ENCODE measurements at places on chromosomes 12 and 14.

GRCh38 chr14:101834800-101835547 is 73.5 kb downstream of the PPP2R5C start:
- DNase-seq = no peak

GRCh38 chr14:32542507-32542906 is 213.4 kb downstream of the AKAP6 start:
- no peak for DNase-seq

DNA sequence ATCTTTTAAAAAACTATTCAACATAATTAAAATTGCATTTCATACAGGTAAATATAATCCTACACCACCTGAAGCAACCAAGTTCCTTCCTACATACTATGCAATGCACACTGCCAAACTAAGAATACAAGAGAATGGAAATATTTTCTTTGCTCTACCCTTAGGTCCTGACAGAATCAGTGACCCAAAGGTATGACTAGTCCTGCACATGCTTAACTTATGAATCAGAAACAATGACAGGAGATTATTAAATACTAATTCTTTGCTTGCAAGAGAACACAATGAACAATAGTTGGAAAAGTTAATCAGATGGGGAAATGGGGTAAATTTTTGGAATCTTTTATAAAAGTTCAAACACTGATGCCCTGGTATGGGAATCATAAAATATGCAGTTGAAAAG is 220.1 kb downstream of the SOX5 start:
- no peak for DNase-seq

GRCh38 chr14:21087294-21088091 is 11.0 kb downstream of the ZNF219 start:
- peak; percentile 61 for DNase-seq

- peak; percentile 46 for DNase-seq
These were observed 918.0 kb downstream of the AACS start for GRCh38 chr12:125983094-125983783.

- no peak for DNase-seq
These were observed 663 bp upstream of the ULK1 start for GRCh38 chr12:131893605-131894312.

DNA sequence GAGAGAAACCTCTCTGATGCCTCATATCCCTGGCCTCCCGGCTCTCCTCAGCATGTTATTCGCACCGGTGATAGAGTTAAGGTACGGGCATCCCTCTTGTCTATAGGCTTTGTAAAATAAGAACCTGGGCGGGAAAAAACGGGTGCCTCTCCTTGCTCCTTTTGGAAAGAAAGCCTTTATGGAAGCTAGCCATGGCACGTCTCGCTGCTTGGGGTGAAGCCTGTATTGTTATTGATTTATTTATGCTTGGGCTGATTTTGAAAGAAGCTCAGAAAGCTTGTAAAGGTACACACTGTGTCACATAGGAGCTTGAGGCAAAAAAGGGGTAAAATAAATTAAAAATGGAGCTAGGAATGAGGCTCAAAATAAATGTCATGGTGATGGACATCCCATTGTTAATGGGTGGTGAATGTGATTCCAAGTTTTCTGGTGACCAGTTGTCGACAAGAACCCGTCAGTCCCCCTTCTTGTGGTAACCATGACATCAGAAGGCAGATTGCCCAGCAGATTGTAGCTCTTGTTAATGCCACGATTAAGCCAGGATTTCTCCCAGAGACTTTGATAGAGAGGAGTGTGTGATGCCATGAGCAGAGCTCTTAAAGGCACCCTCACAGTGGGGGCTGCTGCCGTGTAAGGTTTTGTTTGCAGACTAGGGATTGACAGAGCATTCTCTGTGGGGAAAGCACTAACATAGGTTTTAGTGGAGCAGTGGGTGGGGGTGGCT is 50.4 kb upstream of the ASPG start:
- DNase-seq = no peak

- DNase-seq = no peak
These were observed 294.3 kb upstream of the RTL1 start for GRCh38 chr14:101197595-101198397.

GRCh38 chr12:109232731-109233130 is 76.4 kb downstream of the FOXN4 start:
- DNase-seq = no peak

DNA sequence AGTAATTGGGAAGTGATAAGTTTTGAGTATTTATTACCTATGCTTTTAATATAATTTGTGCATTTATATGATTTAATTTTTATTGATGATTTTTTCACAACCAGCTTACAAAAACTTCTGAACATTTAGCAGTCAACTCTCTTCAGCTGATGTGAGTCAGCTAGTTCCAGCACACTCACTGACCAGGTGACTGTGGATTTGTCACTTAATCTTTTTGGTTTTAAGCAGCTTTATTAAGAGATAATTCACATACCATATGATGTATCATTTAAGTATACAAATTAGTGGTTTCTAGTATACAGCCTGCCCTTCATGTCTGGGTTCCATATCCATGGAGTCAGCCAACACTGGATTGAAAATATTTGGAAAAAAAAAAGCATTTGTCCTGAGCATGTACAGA is 103.5 kb downstream of the SYNE2 start:
- no peak for DNase-seq

GRCh38 chr12:47773062-47773857 is at the start of gene SLC48A1:
Gene SLC48A1 (plus strand): TSS chr12:47773238. CDS start chr12:47773305, 67 bp downstream.
- peak; percentile 72 for DNase-seq

Measured in suppressor macrophage treated with lipopolysaccharide for 4 hours (primary cell).